Stimulated activated CD4-positive, alpha-beta T cell treated with anti-CD3 and anti-CD28 coated beads, TNF-alpha, amount 100 ng/mL, for 4 hours (primary cell): ENCODE measurements at places on chromosomes 16 and 17.

DNA sequence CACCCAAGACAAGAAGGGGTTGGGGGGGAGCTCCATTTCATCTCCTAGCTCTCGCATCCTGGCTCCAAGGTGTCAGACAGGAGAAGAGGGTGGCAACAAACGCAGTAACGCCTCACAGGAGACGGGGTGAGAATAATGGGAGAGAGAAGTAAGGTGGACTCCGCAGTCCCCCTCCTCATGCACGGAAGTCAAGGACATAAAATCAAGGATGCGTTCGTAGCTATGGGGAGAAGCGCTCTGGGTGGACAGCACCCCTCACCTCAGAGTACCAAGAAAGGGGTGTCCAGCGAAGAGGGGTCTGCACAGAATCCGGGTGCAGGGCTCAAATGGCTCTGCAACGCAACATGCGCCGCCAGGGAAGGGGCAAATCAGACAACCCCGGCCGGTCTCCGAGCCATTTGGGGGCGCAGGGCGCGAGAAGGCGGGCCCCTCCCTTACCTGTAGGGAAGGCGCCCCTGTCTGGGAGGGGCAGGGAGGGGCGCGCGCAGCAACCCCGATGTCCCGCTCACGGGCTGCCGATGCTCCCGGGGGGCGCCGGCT lies 555 bp downstream of the HDAC5 start:
- no peak for DNase-seq

DNA sequence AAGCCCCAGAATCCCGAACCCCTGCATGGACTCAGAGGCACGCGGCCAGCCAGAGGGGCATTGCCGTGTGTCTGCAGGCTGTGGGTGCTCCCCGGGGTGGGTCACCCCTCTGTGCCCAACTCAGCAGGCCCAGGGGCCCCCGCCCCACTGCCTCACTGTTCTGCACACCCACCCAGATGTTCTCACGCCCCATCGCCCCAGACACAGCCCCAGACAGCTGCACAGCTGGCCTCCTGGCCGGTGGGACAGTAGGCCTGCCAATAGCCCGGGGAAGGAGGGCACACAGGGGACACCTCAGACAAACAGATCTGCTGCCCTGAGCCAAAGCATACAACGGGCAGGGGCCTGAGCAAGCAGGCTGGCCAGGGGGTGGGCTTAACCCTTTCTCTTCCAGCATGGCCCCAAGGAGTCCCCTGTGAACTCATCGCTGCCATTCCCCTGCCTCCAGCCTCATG lies 27.6 kb upstream of the NXPH3 start:
- no peak for DNase-seq

GRCh38 chr16:89365996-89366395 lies 124.4 kb downstream of the ANKRD11 start:
- no peak for DNase-seq

DNA sequence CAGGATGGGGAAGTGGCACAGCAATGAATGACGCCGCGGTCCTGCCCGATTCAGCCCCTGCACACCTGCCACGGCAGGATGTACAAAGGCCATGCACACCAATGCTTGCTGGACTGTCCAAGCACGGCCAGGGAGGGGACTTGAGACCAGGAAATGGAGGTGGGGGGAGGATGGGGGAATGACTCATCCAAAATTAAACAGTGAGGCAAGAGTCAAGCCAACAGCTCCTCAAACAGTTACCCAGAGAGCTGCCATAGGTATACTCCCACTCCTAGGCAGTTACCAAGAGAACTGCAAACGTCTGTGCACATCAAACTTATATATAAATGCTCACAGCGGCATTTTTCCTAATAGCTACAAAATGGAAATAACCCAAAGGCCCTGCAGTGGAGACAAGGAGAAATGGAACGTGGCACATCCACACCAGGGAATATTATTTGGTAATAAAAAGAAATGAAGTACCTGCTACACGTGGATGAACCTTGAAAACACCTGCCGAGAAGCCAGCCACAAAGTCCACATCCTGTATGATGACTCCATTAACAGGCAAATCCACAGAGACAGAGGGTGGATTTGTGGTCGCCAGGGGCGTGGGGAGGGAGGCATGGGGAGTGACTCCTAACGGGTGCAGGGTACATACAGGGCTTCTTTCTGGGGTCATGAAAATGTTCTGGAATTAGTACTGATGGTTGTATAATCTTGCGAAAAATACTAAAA lies 54.1 kb downstream of the VAC14 start:
- DNase-seq, result no peak
